ENCODE measurements at places on chromosomes 13 and 19. TPM values are rescaled to one million over a fixed set of nuclear protein-coding genes. Genes with fewer than 3 reads are reported as not detected.
A peak's percentile ranks its signal among the peaks of the same experiment; 100 is the strongest.

GRCh38 chr19:45496349-45496953 is 396 bp downstream of the RTN2 start:
- H3K27ac ChIP-seq: no peak overlapping the region
- peak; percentile 82 for DNase-seq
- H3K4me1 ChIP-seq: peaks cover 4% of the 10 kb centered on the region
- H3K36me3 ChIP-seq: peaks cover 10% of the 10 kb centered on the region
- H3K27me3 ChIP-seq: no peaks in the 10 kb centered on the region
- peak overlapping the region; percentile 84 for H3K4me3 ChIP-seq

DNA sequence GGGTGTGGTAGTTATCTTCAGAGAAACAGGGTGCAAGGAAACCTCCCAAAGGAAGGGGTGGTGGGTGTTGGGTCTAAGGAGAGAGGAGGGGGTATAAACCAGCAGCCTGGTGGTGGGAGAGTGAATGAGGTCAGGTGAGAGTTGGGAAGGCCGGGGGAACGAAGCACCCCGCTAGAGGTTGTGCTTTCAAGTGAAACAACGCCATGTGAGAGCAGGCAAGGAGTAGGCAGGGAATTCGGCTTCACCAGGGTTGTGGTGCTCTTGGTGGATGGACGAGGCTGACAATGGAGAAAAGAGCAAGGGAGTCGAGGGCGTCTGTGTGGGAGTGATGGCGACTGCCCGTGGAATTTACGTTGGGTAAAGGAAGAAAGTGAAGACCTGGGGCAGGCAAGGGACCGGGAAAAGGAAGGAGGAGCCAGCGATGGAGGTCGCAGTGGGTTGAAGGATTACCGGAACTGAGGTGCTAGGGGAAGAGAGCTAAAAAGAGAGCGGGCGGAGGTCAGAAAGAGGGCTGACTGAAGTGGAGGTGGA is 2.1 kb upstream of the MLNR start:
- H3K4me3 ChIP-seq: peak overlapping the region; percentile 50
- H3K4me1 ChIP-seq: no peaks in the 10 kb centered on the region
- H3K27ac ChIP-seq: no peak overlapping the region
- peaks cover 55% of the 10 kb centered on the region for H3K27me3 ChIP-seq
- peaks cover 5% of the 10 kb centered on the region for H3K36me3 ChIP-seq
- DNase-seq: no peak

DNA sequence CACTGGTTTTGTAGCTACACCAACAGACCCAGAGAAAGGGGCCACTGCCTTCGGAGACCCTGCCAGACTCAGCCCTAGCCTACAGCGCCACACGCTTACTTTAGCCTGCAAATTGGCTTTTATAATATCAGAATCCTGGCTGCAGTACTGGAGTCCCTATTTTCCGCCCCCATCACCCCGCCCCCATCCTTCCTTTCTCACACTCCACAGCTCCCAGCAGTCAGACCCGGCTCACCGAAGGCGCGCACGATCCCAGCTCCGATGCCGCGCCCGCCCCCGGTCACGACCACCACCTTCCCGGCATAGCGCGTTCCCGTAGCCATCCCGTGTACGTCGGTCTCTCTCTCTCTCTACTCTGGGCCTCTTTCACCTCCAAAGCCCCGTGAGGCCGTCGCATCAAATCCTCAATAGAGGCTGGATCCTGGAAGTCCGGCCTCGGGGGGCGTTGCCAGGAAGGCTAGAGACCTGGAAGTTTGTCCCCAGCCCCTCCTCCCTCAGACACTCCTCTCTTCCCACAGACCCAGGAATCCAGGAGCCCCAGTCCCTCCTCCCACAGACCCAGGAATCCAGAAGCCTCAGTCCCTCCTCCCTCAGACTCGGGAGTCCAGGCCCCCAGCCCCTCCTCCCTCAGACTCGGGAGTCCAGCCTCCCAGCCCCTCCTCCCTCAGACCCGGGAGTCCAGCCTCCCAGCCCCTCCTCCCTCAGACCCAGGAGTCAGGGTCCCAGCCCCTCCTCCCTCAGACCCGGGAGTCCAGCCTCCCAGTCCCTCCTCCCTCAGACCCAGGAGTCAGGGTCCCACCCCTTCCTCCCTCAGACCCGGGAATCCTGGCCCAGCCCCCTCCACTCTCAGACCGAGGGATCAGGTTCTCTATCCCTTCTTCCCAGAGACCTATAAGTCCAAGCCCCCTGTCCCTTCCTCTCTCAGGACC is at the start of gene HSD17B14:
TSS of gene HSD17B14 (minus strand) at position 403 of the 929 bp plus-strand sequence. CDS start at position 323, 80 bp downstream.
- peaks cover 21% of the 10 kb centered on the region for H3K36me3 ChIP-seq
- H3K4me3 ChIP-seq: peak within 1 kb of the TSS; percentile 78
- DNase-seq: peak; percentile 95
- no peaks in the 10 kb centered on the region for H3K27me3 ChIP-seq

DNA sequence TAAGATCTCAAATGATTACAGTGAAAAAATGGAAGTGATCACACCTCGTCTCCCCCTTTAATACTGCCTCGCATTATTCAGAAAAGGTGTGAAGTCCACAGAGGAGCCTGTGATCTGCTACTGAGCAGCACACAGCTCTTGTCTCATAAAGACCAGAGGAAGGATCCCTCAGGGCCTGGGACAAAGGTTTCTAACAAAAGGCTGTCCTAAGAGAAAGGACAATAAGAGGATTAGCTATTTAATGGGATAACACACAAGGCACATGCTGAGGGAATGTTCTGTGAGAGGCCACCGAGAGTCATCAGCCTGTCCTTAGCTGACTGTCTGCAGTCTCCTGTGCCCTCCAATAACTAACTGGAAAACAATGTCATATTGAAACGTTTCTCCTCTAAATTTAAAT is 26.7 kb downstream of the EBPL start:
- no peak for DNase-seq
- no peaks in the 10 kb centered on the region for H3K27me3 ChIP-seq
- peaks cover 57% of the 10 kb centered on the region for H3K36me3 ChIP-seq
- no peaks in the 10 kb centered on the region for H3K4me1 ChIP-seq
- H3K27ac ChIP-seq: no peak overlapping the region

DNA sequence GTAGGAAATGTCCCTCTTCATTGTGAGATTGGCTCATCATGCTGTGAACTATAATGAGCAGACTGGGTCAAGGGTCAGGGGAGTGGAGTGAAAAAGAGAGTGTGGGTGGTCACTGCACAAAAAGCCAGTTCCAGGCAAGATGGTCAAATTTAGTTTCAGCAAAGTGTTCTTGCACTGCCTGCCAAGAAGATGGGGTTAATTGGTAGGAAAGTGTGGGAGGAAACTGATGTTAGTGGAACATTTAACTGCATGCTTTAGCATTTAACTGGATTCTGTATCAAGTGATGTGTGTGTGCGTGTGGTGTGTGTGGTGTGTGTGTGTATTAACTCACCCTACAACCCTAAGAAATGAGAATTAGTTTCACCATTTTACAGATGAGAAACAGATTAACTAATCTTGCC is 131.6 kb downstream of the COG6 start:
- peaks cover 9% of the 10 kb centered on the region for H3K4me1 ChIP-seq
- H3K27me3 ChIP-seq: no peaks in the 10 kb centered on the region
- peaks cover 14% of the 10 kb centered on the region for H3K36me3 ChIP-seq
- H3K4me3 ChIP-seq: no peak overlapping the region
- DNase-seq: no peak
- H3K27ac ChIP-seq: no peak overlapping the region

GRCh38 chr13:81487151-81487550 is 1146.2 kb upstream of the SPRY2 start:
- H3K36me3 ChIP-seq: no peaks in the 10 kb centered on the region
- DNase-seq: peak; percentile 50
- H3K27ac ChIP-seq: no peak overlapping the region
- H3K4me1 ChIP-seq: no peaks in the 10 kb centered on the region

DNA sequence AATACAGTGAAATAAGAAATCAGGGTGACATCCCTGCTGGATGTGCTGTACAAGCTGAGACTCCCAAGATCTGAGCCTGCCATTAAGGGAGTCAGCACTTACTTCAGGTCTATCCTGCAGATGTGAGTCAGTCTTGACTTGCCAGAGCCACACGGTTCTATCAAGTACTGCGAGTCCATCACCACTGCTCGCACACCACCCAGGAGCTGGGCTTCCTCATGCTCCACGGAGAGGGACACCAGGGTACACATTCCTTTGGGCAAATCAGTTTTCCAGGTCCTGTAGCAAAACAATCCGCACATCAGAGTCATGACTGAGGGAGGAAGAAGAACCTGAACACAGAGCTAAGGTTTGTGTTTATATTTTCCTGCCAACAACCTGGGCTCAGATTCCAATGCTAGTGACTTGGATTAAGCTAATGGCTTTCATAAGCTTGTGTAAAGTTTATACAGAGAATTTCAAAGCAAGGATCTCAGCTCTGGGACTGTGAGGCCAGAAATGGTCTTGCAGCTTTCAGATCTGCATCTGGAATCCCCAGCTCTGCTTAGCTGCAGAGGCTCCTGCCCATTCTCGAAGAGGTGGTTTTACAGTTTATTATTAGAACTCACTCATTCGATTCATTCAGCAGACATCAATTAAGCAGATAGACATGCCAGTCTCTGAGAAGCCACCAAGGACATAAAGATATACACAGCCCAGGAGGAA is 90.6 kb downstream of the KL start:
- no peaks in the 10 kb centered on the region for H3K36me3 ChIP-seq
- no peak overlapping the region for H3K27ac ChIP-seq
- no peaks in the 10 kb centered on the region for H3K4me1 ChIP-seq
- 0 out of 2 replicates have a peak, but pooled peaks cover 2% of the 10 kb centered on the region for H3K27me3 ChIP-seq
- no peak for DNase-seq

GRCh38 chr13:28320884-28321574 is 173.9 kb downstream of the FLT1 start:
- H3K27ac ChIP-seq: no peak overlapping the region
- H3K4me1 ChIP-seq: no peaks in the 10 kb centered on the region
- H3K4me3 ChIP-seq: no peak overlapping the region
- peaks cover 16% of the 10 kb centered on the region for H3K36me3 ChIP-seq

DNA sequence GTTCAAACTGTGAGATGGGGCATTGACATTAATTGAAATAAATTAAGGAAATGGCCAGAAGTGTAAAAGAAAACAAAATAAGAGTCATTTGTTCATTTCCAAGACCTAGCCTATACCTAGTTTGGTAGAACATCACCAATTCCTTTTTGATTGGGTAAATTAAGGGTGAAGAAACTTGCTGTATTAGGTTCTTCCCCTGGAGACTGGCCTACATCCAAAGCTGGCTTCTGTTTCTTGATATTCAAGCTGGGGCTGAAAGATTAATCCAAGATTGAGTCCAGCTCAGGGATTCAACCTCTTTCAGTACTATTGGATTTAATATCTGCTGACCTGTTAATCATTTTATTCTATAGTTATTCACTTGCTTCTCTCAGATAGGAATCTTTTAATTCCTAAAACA is 183.2 kb downstream of the GPC6 start:
- peaks cover 8% of the 10 kb centered on the region for H3K4me1 ChIP-seq
- no peaks in the 10 kb centered on the region for H3K27me3 ChIP-seq
- H3K36me3 ChIP-seq: no peaks in the 10 kb centered on the region
- H3K27ac ChIP-seq: no peak overlapping the region
- no peak for DNase-seq

GRCh38 chr19:32581705-32582179 is 752 bp downstream of the PDCD5 start:
- DNase-seq: peak; percentile 31
- no peak overlapping the region for H3K27ac ChIP-seq
- H3K4me1 ChIP-seq: no peaks in the 10 kb centered on the region
- H3K27me3 ChIP-seq: no peaks in the 10 kb centered on the region
- H3K36me3 ChIP-seq: peaks cover 39% of the 10 kb centered on the region

- H3K27ac ChIP-seq: no peak overlapping the region
- H3K27me3 ChIP-seq: no peaks in the 10 kb centered on the region
- H3K36me3 ChIP-seq: peaks cover 11% of the 10 kb centered on the region
- H3K4me1 ChIP-seq: peaks cover under 1% of the 10 kb centered on the region
Measured at GRCh38 chr19:41892173-41892902, 9.4 kb downstream of the ARHGEF1 start.

DNA sequence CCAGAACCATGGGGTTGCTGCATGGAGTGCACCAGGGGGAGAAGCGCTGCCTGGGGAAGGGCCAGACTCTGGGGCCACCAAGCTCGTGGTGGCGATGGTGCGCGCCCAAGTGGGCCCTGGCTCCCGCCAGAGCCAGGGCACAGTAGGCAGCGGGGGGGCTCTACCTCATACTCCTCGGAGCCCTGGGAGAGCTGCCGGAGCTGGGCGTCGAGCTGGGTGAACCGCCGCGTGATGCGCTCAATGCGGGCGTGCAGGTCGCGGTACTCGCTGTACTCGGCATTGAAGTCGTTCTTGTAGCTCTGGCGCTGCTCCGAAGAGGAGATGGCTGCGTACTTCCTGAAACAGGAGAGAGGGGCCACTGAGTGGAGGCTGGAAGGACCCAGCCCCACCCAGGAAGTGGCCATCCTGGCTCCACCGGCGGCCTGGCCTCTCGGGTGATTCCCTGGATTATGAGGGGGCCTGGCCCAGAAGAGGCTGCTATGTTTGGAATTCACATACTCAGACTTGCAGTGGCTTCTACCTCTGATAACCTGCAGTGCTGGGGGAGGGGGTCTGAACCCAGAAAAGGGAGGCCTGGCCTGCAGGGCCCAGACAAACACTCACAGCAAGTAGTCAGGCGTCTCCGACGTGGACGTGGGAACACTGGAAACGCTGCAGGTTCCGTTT is 8.3 kb upstream of the ISYNA1 start:
- no peak overlapping the region for H3K4me3 ChIP-seq
- DNase-seq: no peak
- H3K27me3 ChIP-seq: no peaks in the 10 kb centered on the region
- no peaks in the 10 kb centered on the region for H3K4me1 ChIP-seq
- H3K27ac ChIP-seq: no peak overlapping the region

GRCh38 chr19:49616945-49617344 is 23.0 kb downstream of the RRAS start:
- H3K4me3 ChIP-seq: no peak overlapping the region
- H3K4me1 ChIP-seq: no peaks in the 10 kb centered on the region
- no peak for DNase-seq
- H3K27me3 ChIP-seq: no peaks in the 10 kb centered on the region

WDR88 gene
- total RNA-seq: not detected

DNA sequence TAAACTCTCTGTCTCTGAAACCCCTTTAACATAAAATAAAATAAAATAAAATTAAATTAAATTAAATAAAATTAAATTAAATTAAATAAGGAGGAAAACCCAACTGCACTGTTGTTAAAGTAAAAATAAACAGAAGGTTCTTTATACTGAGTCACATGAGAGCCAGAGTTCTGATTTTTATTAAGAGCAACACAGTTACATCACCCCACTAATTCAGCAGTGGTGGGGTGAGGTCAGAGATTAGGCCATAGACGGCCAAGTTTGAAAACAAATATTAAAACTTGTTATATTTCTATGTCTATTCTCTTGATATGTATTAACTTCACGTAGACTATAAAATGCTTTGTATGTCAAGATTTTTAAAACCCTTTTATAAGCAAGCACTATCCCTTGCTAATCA is 59.5 kb downstream of the MYCBP2 start:
- no peaks in the 10 kb centered on the region for H3K27me3 ChIP-seq
- no peak for DNase-seq
- H3K27ac ChIP-seq: no peak overlapping the region
- H3K4me1 ChIP-seq: no peaks in the 10 kb centered on the region
- H3K4me3 ChIP-seq: no peak overlapping the region
